Activated T-cell treated with anti-CD3 and anti-CD28 coated beads, Interleukin-2, amount 50 U/mL, for 4 hours (primary cell): ENCODE measurements at places on chromosomes 3 and 15. TPM values are rescaled to one million over a fixed set of nuclear protein-coding genes. Genes with fewer than 3 reads are reported as not detected.

DNA sequence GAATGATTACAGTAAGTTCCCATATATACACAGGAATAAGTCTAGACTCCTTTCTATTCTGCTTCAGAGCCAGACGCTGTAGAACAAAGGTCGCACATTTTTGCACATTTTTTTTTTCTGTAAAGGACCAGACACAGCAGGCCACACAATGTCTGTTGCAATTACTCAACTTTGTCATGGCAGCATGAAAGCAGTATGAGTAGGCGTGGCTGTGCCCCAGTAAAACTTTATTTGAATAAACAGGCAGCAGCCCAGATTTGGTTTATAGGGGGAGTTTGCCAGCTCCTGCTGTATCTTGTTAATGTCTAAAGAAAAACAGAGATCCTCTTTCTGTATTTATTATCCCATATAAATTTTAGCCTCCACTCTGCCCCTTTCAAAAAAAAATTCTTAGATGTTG, 708.3 kb downstream of the FHIT start:
- no peak for DNase-seq

DNA sequence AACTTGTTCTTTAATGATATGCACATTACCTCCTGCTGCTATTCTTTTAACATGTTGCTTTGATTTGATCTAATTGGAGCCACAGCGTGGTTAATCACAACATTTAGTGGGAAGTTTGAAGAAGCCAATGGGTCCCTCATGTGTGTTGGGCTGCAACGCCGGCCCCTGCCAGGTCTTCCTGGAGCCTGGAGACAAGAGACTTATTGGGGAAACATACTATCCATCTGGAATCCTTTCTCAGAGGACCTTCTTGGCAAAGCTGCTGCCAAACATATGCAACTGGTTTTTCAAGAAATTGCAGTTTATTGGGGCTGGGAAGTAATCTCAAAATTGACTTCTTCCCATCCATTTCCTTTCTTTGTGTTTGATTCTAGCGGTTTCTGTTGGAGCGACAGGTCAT, 396.3 kb upstream of the PROK2 start:
- DNase-seq, result no peak

GRCh38 chr3:122183893-122184590, 574 bp downstream of the CASR start:
- DNase-seq, result no peak

TGM4 gene
- total RNA-seq, result not detected

DNA sequence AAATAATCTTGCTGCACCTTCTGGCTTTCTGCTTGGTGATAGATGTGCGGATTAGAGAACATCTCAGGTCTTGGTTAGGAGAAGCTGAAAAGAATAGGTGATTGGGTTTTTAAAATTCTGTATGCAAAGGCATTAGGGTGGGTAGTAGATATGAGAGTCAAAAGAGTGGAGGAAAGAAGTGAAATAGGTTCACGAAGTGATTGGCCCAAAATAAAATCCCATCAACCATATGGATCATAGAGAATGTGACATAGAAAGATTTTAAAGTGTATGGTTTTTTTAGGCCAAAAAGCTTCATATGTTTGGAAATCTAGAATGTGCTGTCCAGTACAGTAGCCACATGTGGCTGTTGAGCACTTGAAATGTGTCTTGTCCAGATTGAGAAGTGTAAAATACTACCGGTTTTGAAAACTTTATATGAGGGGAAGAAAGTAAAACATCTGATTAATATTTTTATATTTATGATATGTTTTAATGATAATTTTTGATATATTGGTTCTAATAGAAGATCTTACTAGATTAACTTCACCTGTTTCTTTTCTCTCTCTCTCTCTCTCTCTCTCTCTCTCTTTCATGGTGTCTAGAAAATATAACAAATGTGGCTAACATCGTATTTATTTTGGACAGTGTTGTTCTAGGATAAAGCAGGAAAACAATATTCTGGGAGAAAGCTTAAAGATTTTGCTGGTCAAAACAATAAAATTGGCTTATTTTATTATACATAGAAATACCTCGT, 2.9 kb downstream of the MBNL1 start:
- no peak for DNase-seq

GRCh38 chr3:81173514-81173913, 587.9 kb downstream of the GBE1 start:
- DNase-seq, result no peak

DNA sequence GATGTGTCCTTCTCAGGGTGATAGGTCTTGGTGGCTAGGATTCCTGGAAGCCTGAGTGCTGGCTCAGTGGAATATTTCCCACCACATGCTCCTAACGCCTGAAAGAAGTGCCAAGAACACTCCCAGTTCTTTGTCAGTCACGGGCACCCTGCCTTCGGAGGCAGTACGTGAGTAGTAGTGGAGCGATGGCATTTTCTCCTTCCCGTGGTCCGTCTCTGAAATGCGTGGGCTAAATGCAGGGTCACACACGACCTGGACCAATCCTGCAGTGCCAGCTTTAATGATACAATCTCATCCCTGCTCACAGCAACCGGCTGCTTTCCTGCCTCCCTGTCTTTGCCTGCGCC, 14.5 kb downstream of the H1-8 start:
- no peak for DNase-seq

DNA sequence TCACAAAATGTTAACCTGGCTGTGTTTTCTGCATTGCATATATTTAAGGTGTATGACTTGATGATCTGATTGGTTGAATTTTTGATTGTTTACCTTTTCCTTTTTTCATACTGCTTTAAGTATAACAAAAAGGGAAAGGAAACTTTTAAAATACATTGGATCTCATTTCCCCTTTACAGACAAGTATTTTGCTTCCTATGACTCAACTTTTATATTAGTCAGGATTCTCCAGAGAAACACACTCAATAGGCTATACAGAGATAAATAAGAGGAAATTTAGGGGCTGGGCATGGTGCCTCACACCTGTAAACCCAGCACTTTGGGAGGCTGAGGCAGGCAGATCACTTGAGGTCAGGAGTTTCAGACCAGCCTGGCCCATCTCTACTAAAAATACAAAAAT, 205.8 kb downstream of the TJP1 start:
- DNase-seq, result no peak

DNA sequence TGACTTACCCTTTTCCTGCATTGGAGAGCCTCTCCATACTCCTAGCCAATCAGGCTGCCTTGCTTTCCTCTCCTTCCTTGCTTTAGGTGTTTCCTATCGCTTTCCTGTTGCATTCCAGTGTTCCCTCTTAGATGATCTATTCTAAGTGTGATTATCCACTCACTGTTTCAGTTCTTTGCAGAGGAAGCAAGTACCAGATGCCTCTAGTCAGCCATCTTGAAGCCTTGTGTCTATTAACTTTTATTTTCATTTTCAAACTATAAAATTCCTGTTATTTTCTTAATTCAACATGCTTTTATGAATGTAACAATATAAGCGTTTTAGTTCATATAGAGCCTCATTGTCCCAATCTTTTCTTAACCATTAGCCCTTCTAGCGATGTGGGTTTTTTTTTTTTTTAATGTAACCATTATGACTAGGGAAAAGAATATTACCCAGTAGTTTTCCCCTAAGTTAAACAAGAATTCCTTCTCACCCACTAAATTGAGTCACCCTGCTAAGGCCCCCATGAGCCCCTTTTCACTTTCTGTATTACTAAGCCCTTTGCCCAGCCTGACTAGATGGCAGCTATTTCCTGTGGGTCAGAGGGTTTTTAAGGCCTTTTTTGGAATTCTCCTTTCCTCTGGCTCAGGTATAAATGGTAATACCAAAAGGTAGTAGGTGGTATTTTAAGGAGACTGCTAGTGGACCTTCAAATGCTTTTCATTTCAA, 229.4 kb upstream of the CTNNB1 start:
- DNase-seq, result no peak

DNA sequence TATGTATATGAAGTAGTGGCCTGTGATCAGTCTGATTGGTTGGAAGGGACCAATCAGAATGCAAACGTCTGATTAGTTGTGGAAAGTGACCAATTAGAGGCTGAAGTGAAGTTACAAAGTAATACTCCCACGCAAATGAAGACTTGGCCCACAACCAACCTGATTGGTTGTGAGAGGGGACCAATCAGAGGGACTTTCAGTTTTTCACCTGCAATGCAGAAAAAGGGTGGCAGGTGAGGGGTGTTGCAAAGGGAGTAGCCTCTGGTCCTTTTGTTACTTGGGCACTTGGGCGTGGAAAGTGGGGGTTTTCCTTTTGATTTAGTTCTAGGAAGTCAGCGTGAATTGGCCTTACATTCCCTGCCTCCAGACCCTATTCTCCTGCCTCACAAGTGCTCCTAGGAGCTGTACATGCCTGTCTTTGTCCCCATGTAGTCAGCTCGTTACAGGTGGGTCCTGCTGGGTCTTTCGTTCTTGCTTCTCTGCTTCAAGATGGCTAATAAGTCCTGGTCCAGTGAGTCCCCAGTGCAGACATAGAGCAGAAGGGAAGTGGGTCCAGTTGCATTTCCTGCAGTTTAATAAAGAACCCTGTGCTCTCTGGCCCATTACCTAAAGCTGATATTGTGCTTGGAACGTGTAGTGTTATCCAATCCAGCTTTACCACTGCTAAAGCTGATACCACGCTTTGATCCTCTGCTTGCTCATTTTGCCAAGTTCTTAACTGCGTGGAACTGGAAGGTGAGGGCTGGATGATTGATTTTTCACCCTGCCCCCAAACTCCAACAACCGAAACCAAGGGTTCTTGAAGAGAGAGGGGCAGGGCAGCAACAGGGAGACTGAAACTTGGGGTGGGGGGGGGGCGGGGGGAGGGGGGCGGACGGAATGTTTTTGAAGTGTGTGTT, 46.0 kb upstream of the CD47 start:
- DNase-seq, result no peak

DNA sequence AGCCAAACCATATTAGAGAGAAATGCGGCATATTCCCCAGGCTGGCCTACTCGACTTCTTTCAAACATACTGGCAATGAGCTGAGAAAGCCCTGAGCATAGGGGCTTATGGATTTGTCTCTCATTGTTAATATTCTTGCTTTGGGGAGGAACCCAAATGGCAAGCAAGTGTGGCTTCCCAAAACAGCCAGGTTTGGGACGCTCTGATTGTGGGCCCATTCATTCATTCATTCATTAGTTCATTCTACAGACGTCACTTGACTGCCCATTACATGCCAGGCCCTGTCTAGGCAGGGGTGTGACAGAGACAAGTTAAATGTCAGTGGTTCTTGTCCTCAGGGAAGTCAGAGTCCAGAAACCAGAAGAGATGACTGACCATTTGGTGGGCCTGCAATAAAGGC, 77.4 kb upstream of the THBS1 start:
- DNase-seq, result no peak

- no peak for DNase-seq
Observed at GRCh38 chr15:25701721-25702465, 161.2 kb downstream of the ATP10A start.

- DNase-seq, result no peak
Observed at GRCh38 chr3:137764001-137764433, at the start of gene SOX14. TSS of gene SOX14 (plus strand) at chr3:137764315. CDS start at chr3:137764785, 470 bp downstream.

CSTA gene
- total RNA-seq, result not detected

GRCh38 chr15:65638681-65639089, 16.9 kb downstream of the SLC24A1 start:
- DNase-seq, result no peak

- no peak for DNase-seq
Observed at GRCh38 chr3:6737630-6738029, 123.3 kb upstream of the GRM7 start.

DNA sequence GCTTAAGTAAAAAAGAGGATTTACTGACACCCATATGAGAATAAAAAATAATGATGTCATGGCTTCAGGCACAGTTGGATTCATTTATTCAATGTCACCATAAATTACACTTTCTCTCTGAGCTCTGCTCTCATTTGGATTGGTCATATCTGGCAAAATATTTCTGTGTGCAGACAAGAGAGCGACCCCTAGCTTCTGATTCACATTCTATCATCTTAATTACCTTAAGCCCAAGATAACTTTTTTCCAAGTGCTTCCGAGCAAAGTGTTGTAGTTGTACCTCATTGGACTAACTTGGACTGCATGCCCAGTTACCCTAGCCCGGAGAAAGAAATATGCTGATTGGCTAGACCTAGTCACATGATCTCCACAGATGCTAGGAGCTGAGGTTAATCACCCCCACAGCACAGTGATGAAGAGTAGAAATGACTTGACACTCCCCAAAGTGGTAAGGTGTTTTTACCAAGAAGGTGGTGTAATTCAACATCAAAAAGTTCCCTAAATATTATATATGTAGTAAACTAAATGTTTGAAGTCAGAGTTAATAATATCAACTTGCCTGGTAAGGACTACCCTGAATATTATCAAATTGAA, 552.2 kb upstream of the SUCLG2 start:
- no peak for DNase-seq

GRCh38 chr3:100900671-100901335, 92.4 kb downstream of the ABI3BP start:
- no peak for DNase-seq

PCSK6 gene
- 0.65 TPM for total RNA-seq

DNA sequence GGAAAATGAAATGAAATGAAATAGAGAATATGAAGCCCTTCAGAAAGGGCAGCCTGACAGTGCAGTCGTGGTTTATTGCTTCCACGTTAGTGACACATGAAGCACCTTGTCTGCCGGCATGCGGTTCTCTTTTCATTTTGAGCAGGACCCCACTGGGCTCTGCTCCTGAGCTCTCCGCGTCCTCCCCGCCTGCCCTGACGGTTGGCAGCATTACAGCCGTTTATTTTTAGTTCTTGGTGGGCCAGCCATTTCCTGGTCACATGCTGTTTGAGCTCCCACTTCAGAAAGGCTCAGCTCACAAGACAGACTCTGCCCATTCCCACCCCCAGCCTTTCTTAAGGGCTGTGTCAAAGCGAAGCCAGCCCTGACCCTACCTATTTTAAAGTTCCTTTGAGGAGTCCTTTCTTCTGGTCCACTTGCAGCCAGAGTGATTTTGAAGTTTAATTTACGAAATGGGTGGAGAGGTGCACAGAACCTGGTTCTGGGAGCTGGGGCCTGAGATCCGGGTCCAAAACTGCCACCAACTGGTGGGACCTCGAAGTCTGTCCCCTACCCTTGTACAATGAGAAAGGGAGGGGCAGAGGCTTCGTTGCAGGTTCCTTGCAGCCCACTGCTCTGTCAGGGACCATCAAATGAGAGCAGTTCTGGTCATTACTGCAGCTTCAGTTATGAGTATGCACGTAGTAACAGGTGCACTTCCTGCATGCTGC, 60.1 kb downstream of the MGLL start:
- no peak for DNase-seq

GRCh38 chr15:28246605-28247004, 75.4 kb downstream of the HERC2 start:
- no peak for DNase-seq

DNA sequence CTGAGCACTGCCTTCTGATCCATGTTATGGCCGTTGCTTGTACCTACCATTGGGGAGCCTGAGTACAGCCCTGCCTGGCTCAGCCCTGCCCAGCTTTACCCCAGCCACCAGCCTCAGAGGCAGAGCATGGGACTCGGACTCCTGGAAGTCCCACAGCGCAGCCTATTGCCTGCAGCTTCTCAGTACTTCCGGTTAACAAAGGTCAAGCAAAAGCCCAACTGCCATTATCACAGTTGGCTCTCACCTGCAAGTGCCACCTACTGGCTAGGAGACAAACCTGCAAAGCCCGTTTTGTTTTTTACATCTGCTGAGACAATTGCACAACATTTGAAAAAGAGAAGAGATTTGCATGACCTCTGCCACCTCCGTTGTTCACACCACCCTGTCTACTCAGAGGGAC, 1081.7 kb downstream of the NAALADL2 start:
- DNase-seq, result no peak
